ENCODE measurements at places on chromosomes 16 and 17.
A peak's percentile ranks its signal among the peaks of the same experiment; 100 is the strongest.

GRCh38 chr16:66693149-66693548 lies 3.4 kb downstream of the CMTM4 start:
- DNase-seq: peak; percentile 58

DNA sequence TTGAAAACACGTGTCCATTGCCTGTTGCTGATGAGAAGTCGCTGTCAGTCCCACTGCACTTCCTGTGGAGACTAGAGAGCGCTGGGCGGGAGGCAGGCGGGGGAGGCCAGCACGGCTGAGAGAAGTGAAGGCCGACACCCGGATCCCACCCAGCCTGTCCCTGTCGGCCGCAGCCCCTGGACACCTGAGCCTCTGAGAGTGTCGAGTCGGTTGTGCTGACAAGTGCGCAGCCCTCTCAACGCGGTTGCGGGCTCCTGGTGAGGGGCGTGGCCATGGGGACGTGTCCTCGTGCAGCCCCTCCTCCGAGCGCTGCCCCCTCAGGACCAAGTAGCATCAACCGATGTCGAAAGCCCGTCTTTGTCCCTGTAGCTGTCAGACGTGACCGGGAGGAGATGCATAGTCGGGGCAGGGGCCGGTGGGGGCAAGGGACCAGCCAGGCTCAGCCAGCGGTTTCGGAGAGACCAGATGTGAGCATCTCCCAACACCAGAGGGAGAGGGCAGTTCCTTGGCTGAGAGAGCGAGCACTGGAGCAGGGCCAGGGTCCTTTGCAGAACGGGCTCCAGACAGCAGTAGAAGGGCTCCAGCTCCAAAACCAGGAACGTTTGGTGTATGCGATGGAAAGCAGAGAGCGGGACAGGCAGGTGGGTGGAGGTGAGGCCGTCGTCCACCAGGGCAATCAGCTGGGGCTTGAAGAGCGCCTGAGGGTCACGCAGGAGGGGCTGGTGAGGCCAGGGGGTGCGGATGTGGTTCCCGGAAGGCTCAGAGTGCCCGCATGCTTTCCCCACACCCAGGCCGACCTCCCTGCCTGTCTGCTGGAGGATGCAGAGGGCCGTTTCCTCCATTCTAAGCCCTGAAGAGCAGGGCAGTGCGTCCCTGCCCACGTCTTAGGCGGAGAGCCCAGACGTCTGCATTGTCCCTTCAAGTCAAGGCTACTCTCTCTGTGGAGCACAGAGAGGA lies 43.3 kb upstream of the CHMP6 start:
- DNase-seq: no peak

DNA sequence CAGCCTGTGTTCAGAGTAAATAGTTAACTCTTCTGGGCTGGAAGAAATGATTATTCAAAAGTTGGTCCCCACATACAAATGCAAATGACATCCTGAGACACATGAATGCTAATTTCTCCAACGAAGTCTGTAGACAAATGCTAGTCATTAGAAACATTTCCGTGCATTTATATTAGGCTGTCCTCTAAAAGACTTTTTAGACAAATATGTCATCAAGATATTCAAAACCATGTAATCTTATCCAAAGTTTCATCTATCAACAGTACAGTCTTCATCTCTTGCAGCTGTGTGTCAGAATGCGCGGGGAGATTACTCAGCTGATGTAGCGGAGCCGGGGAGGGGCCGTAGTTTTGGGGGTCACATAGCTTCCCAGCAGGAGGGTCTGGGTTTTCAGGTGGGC lies 33.8 kb upstream of the MAF start:
- DNase-seq: no peak

- peak; percentile 35 for DNase-seq
Measured at GRCh38 chr16:85613604-85614337, 649 bp downstream of the GSE1 start.

- DNase-seq: peak; percentile 79
Measured at GRCh38 chr17:17694169-17695081, 13.2 kb downstream of the RAI1 start.

- no peak for DNase-seq
Measured at GRCh38 chr17:74758848-74759168, 10.4 kb downstream of the NHERF1 start.

GRCh38 chr17:71482625-71483024 lies 638.2 kb upstream of the SOX9 start:
- no peak for DNase-seq

- no peak for DNase-seq
Measured at GRCh38 chr17:47949946-47950345, 7.7 kb downstream of the PRR15L start.

DNA sequence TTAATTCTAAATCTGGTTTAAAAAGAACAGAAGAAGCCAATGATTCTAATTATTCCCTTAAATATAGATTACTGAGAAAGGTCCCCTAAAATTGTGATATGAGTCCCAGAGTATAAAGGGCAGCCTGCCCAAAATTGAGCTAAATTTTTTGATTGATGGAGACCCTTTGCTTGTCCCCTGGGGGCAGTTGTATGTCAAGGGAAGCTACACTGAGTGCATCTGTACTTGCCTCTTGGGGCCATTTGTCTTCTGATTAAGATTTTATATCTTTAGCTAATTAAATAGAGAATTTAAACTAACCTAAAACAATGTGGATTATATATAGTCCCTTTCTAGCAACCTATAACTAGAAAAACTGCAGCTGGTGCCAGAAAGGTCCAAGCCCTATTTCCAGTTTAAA lies 12.6 kb downstream of the BLMH start:
- DNase-seq: no peak

DNA sequence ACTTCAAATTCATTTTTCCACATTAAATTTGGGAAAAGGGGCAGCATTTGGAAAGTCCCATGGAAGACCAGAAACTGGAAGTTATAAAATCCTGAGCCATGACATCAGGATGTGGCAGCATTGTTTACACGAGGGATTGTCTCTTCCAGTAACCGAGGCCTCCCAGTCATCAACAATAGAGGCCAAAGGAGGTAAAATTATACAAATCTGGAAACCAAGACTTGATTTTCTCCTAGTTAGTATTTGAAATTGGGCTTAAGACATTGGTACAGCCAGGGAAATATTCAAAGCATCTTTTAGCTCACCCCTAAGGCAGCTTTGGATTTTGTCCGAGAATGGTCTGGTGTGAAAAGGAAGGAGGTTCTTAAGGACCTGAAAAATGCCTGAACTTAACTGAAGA lies 251.6 kb upstream of the FOXF1 start:
- DNase-seq: no peak

DNA sequence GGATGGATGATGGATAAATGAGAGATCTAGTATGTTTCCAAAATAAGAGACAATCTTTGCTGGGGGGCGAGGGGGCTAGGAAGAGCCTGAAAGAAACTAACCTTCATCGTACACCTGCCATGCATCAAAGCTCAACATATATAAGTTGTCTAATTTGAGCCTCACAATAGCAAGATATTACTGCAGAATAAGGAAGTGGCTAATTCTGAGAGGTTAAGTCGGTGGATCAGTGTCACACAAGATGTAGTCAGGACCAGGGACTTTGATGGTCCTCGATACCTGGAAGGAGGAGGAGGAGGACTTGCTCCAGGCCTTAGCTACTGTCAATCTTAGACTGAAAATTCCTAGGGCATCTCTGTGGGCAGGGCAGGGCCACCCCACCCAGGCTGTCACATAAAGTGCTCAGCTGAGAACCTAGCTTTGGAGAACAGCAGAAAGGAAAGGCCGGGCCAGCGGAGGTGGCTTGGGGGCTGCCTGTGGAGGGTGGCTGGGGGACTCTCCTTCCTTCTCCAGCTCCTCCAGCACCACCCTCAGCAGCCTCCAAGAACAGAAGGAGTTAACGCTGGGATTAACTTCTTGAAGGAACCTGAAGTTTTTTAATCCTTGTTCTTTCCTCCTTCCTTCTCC lies 460 bp upstream of the SLC13A2 start:
- DNase-seq: no peak

GRCh38 chr17:48004983-48005382 lies 32.6 kb downstream of the COPZ2 start:
- no peak for DNase-seq

DNA sequence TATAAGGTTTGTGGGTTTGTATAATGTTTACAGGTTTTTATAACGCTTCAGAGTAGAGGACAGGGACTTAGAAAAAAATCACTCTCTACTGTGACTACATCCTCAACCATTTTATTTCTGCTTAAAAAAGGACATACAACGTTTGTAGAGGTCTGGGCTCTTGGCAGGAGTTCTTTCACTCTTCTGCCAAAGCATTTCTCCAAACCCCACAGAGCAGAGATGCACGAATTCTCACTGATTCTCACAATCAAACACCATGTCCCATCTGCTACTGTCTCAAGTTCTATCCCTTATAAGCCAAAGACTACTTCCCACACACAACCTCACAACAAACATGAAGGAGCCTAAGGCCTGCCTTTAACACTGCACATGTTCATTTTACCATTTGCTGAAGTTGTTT lies 7.0 kb upstream of the ANKFY1 start:
- DNase-seq: no peak

DNA sequence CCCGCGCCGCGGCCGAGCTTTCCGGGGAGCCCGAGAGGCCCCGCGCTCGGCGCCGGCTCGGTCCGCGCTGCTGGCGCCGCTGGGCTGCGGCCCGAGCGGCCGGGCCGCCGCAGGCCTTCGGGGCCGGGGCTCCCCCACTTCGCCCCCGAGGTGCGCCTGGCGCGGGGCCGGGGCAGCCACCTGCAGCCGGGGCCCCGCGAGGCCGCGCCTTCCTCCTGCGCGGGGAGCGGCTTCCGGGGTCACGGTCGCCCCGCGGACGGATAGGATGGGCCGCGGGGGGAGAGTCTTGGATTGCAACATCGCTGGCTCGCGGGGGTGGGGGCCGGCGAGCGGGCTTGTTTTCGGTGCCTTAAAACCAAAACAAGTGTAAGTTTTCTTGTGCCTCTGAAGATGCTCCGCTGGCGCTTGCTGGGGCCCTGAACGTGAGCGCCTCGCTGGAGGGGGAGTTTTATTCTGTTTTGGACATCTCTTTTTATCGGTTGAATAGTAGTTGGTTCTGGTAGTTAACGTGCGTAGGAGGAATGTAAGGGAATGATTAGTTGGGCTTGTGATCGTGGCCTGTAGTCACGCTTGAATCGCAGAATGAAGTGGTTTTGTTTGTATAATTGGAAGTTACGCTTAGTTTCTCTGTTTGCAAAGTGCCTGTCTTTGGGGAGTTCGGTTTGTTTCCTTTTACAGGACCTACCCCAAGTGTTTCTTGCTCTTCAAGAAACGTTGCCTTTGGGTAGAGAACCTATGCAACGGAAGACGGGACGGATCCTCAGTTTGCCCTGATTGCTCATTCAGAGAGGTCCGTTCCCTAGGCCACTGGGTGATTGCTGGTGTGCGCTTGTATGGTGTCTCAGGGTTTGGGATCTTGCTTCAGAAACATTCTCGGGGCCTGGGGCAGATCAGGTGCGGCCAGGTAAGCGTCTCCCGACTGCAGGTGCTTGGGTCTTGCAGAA lies 724 bp downstream of the UBE2I start:
- peak; percentile 78 for DNase-seq

GRCh38 chr16:84612686-84613085 lies 5.2 kb downstream of the COTL1 start:
- DNase-seq: no peak

GRCh38 chr17:79062691-79063090 lies 11.9 kb upstream of the ENGASE start:
- peak; percentile 28 for DNase-seq

- DNase-seq: peak; percentile 65
Measured at GRCh38 chr17:58531661-58532554, 17.5 kb upstream of the MTMR4 start.

GRCh38 chr16:10923650-10924214 lies 18.5 kb downstream of the DEXI start:
- no peak for DNase-seq

- DNase-seq: no peak
Measured at GRCh38 chr17:7873051-7873450, 15.2 kb downstream of the CYB5D1 start.

DNA sequence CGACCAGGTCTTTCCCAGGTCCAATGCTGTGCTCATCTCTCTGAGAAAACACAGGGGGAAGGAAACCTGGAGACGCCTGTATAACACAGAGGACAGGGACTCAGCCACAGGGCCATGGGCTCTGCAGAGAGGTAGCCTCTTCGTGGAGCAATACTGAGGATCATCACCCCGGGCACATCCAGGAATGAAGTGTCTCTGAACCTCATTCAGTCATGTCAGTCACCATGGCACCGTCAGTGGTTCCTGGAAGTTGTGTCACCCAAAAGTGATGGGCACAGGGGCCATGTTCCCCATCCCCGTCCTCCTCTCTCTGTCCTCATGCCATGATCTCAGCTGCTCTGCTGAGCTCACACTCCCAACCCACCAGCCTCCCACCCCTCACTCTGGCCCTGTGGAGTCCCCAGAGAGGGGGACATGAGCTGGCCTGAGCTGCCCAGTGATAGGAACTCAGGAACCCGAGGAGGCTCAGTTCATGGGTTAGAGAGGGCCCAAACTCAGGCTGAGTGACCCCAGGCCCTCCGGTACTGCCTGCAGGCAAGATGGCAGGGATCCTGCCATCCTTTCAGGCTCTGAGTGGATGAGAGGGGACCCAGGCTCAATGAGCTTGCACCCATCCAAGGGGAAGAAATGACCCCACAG lies 53.4 kb downstream of the PITPNM3 start:
- DNase-seq: no peak

DNA sequence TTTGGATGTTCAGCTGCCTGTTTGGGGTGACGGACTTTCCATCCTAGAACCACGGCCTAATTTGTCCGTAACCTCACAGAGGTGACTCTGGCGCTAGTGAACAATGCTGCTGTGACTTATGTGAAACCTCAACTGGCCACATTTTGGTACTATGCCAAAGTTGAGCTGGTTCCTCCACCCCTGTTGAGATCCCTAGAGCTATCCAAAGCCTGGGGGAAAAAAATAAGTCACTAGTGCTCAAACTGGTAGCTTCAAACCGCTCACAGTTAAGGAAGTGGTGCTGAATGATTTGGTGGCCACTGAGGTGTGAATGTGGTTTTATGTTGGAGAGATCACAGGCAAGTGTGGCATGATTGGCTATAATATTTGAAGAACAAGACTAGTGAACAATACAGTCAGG lies 11.3 kb upstream of the TUBG2 start:
- DNase-seq: no peak

GRCh38 chr17:5686074-5686635 lies 101.8 kb upstream of the NLRP1 start:
- no peak for DNase-seq

DNA sequence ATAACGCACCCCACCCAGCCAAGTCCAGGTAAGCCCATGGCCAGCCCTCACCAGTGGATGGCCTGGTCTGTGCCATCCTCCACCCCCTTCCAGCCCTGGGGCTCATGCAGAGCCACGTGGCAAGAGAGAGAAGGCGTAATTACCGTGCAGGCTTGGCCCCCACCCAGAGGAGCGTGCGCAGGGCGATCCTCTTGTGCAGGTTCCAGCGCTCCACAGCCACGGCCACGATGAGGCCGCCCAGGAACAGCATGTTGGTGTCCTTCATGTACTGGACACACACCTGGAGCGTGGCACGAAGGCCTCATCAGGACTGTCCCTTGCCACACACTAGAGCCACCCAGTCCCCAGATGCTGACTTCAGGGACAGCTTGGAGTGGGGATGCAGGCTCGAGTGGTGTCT lies 6.7 kb downstream of the SLC13A5 start:
- DNase-seq: no peak

- peak; percentile 63 for DNase-seq
Measured at GRCh38 chr17:34243364-34244320, 11.4 kb upstream of the CCL2 start.

GRCh38 chr17:80917716-80918560 lies 73.7 kb upstream of the CHMP6 start:
- DNase-seq: no peak

GRCh38 chr17:8121407-8121680 lies 2.6 kb downstream of the HES7 start:
- DNase-seq: no peak

GRCh38 chr17:10790491-10791401 lies 13.2 kb downstream of the TMEM238L start:
- DNase-seq: no peak

All from suppressor macrophage treated with lipopolysaccharide for 4 hours (primary cell).